ENCODE measurements at places on chromosomes 11 and 22. TPM values are rescaled to one million over a fixed set of nuclear protein-coding genes. Genes with fewer than 3 reads are reported as not detected.

DNA sequence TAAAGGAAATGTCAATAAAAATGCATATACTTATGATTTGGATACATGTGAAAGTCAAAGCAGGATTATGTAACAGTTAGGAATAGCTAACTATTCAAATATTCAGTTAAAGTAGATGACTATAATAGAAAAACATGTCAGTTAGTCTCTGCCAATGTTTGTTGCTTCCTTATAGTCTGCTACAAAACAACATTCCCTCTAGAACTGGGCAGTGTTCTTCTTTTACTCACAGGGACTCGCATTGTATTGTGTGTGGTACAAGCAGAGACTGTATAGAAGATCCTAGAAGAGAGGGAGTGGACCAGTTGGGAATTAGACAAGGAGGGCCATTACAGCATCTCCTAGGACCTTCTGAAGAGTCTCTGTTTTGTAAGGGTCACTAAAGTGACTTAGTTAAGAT is 10.6 kb downstream of the ACAT1 start:
- H3K4me3 ChIP-seq = no peak overlapping the region
- H3K27ac ChIP-seq = peak overlapping the region; percentile 66
- DNase-seq = no peak
- H3K27me3 ChIP-seq = no peaks in the 10 kb centered on the region
- peaks cover 17% of the 10 kb centered on the region for H3K4me1 ChIP-seq

MUC2 gene
- total RNA-seq = not detected

DNA sequence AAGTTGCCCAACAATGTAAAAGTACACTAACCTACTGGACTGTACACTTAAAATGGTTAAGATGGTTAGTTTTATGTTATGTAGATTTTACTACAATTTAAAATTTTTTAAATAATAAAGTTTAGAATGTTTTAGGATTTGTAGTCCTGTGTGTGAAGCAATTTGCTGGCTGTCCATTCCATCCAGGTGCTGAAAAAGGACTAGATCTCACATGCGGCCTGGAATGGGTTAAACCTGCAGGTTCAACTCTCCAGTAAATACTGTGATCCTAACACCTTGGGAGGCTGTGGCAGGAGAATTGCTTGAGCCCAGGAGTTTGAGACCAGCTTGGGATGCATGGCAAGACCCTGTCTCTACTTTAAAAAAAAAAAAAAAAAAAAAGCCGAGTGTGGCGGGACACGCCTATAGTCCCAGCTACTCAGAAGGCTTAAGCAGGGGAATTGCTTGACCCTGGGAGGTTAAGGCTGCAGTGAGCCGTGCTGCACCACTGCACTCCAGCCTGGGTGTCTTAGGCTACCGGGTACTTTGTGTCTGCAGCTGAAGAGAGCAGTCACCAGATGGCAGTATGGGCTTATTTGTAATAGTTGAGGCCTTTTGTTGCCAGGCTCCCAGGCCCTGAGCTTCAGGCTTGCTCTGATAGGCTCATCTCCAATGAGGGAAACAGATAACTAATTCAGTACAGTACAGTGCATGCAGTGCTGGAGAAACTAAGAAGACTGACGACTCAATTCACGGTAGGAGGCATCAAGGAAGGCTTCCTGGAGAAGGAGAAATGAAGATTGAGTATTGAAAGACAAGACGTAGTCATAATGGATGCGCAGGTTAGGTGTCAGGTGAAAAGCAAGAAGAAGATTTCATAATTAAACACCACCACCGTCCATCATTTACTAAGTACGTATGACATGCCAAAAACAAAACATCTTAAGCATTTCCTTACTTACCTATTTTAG is 64.7 kb upstream of the ASPHD2 start:
- peaks cover 8% of the 10 kb centered on the region for H3K27me3 ChIP-seq
- peak; percentile 73 for DNase-seq
- no peak overlapping the region for H3K4me3 ChIP-seq
- peaks cover 6% of the 10 kb centered on the region for H3K4me1 ChIP-seq
- H3K27ac ChIP-seq = no peak overlapping the region

DNA sequence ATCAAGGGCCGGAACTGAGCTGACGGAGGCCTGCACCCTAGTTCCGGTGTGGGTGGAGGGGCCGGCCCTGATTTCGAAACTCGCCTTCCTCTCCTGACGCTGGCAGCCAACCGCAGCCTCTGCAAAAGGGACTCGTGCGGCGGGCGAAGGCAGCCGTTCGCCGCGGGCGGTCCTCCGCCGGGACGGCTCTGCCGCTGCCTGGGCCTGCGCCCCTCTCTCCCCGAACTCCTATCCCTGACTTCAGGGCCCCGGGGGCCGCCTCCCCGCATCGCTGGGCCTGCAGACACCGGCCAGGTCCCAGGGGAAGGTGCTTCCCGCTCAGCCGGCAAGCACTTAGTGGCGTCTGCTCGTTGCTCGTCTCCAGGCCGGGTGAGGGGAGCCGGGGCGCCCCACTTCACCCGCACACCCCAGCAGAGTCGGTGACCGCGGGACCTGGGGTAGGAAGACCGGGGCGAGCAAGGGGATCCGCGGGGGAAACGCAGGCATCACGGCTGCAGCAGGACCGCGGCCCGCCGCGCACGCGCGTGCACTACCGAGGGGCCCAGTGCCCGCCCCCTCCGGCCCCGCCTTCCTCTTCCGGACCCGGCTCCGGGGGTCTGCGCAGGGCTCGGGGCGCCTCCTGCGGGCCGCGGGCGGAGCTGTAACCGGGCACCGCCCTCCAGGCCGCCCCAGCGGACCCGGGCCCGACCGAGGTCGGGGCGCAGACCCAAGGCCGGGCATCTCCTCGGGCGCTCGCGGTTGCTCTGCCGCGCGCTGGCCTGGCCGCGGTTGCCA is 464 bp upstream of the ANKRD13D start:
- peaks cover 50% of the 10 kb centered on the region for H3K36me3 ChIP-seq
- H3K27me3 ChIP-seq = no peaks in the 10 kb centered on the region
- H3K4me1 ChIP-seq = peaks cover 56% of the 10 kb centered on the region
- peak overlapping the region; percentile 64 for H3K4me3 ChIP-seq
- peak overlapping the region; percentile 97 for H3K27ac ChIP-seq

DNA sequence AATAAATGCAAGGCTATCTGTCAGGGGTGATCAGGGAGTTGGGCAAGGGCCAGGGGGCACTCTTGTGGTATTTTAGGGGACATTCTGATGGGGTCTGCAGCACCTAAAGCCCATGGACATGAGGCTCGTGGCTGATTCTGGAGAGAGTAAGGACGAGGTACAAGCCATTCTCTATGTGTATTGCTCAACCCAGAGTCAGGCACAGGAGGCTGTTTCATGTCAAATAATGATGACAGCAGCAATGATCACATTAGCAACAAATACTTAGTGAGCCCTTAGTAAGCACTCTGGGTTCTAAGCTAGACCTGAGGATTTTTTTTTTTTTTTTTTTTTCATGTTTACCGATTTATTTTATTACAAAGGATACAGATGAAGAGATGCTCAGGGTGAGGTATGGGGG is 83.5 kb upstream of the THY1 start:
- peaks cover 14% of the 10 kb centered on the region for H3K4me1 ChIP-seq
- peaks cover 9% of the 10 kb centered on the region for H3K27me3 ChIP-seq
- H3K36me3 ChIP-seq = no peaks in the 10 kb centered on the region
- H3K27ac ChIP-seq = no peak overlapping the region
- no peak for DNase-seq
- no peak overlapping the region for H3K4me3 ChIP-seq

DNA sequence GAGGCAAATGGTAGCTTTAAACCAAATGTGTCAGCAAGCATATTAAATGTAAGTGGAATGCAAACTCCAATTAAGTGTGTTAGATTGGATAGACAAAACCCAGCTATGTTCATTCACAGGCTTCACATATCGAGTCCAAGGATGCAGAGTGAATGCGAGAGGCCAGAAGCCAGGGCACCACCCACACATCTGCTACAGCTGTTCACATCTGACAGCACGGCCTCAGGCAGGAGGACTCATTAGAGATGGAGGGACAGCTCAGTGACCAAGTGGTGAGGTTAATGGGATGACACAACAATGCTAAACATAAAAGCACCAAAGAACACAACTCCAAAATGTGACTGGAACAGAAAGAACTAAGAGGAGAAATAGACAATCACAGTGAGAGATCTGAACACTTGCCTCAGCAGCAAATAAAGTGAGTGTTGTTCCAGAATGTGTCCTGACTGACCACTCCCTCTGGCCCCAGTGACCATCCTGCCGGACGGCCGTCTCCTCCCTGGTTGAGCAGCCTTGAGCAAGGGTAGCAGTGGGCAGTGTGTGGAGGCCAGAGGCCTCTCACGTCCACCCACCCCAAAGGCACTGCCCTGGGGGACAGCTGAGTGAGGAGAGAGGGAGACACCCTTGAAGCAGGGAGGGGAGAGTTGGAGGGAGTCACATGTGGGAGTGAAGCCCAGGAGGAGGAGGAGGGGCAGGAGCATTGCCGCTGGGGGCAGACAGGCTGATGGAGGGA is 23.8 kb downstream of the ALG12 start:
- no peak overlapping the region for H3K4me3 ChIP-seq
- peaks cover 40% of the 10 kb centered on the region for H3K36me3 ChIP-seq
- no peak overlapping the region for H3K27ac ChIP-seq
- no peaks in the 10 kb centered on the region for H3K4me1 ChIP-seq
- no peaks in the 10 kb centered on the region for H3K27me3 ChIP-seq
- DNase-seq = no peak

- no peak overlapping the region for H3K4me3 ChIP-seq
- H3K27ac ChIP-seq = peak overlapping the region; percentile 68
- H3K27me3 ChIP-seq = no peaks in the 10 kb centered on the region
These were observed 8.3 kb downstream of the RIN1 start for GRCh38 chr11:66328031-66328301.

GRCh38 chr11:47216121-47216798 is 1.5 kb downstream of the DDB2 start:
- H3K27ac ChIP-seq = peak overlapping the region; percentile 98
- DNase-seq = peak; percentile 82
- H3K27me3 ChIP-seq = no peaks in the 10 kb centered on the region
- peaks cover 43% of the 10 kb centered on the region for H3K4me1 ChIP-seq

HTR3B gene
- not detected for total RNA-seq

- peaks cover 9% of the 10 kb centered on the region for H3K27me3 ChIP-seq
- no peak overlapping the region for H3K27ac ChIP-seq
- H3K4me1 ChIP-seq = peaks cover 6% of the 10 kb centered on the region
- DNase-seq = peak; percentile 89
- H3K36me3 ChIP-seq = no peaks in the 10 kb centered on the region
These were observed 32.7 kb upstream of the GLYATL1B start for GRCh38 chr11:59053387-59053786.

GRCh38 chr11:19499026-19499669 is 213.5 kb upstream of the NAV2 start:
- H3K27ac ChIP-seq = no peak overlapping the region
- no peak overlapping the region for H3K4me3 ChIP-seq
- H3K27me3 ChIP-seq = peaks cover 7% of the 10 kb centered on the region
- no peaks in the 10 kb centered on the region for H3K4me1 ChIP-seq
- no peaks in the 10 kb centered on the region for H3K36me3 ChIP-seq

- H3K4me1 ChIP-seq = peaks cover 16% of the 10 kb centered on the region
- DNase-seq = no peak
- no peak overlapping the region for H3K4me3 ChIP-seq
- peaks cover 2% of the 10 kb centered on the region for H3K36me3 ChIP-seq
These were observed 217.9 kb downstream of the TMEM135 start for GRCh38 chr11:87255589-87255988.

FOLR2 gene
- total RNA-seq = not detected
